ENCODE measurements at places on chromosomes 2 and 18.

- DNase-seq: no peak
Observed at GRCh38 chr2:129821445-129821844, 158.0 kb upstream of the RAB6C start.

DNA sequence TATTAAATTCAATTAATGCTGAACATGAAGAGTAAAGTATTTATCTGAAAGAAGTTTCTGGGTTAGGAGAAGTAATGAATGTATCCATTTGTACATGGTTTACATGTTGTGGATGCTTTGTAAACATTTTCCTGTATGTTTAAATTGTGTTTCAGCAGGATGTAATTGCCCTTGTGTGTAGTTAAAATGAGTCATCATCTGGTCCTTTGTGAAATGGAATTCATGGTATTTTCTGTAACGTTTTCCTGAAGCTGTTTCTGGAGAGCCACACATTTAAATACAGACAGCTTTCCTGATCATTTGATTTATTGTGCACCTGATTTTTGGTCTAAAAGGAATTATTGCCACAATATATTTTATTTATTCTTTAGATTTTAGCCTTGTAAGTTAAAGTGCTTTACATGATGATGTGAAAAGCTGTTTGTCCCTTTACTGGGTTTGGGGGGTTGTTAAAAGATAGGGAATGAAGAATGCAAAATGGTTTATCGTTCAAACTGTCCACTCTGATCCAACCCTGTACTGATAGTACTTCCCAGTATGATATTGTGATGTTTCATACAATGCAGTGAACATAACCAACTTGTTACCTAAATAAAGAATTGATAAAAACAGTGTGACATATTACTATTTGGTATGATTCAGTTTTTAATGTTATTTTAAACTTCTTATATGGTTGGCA is 41.7 kb upstream of the SLC3A1 start:
- DNase-seq: peak; percentile 56

DNA sequence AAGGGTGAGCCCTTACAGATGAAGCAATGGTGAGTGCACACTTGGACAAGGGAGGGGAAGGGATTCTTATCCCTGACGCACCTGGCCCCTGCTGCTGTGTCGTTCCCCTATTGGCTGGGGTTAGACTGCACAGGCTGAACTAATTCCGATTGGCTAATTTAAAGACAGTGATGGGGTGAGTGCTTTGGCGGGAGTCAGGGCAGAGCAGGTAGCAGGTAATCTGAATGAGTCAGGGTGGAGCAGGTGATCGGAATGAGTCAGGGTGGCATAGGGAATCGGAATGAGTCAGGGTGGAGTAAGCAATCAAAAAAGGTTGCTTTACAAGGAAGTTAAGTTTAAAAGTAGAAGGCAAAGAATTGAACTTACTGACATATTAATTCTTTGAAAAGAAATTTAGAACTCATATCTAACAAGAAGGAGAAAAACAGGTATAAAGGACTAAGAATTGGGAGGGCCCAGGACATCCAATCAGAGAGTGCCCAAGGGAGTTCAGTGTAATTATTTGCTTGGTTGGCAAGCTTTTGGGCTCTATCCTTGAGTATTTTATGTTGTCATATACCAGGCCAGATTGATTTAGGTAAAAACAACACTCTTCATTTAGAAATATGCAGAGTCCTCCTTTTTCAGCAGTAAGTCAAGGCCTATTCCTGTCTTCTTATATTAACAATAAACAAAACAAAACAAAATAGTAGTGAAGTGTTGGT is 52.3 kb upstream of the RALBP1 start:
- no peak for DNase-seq

GRCh38 chr2:406876-407275 is 119.0 kb upstream of the ALKAL2 start:
- DNase-seq: no peak

GRCh38 chr2:211823886-211824479 is 714.6 kb downstream of the ERBB4 start:
- no peak for DNase-seq

GRCh38 chr18:55452123-55452611 is 135.8 kb downstream of the TCF4 start:
- DNase-seq: peak; percentile 36

- DNase-seq: peak; percentile 34
Observed at GRCh38 chr2:6877402-6878304, at the start of gene RSAD2. RSAD2 (plus strand) TSS chr2:6877777; CDS start chr2:6877801, 24 bp downstream.

- DNase-seq: no peak
Observed at GRCh38 chr2:109636317-109636716, 22.2 kb downstream of the SOWAHC start.

DNA sequence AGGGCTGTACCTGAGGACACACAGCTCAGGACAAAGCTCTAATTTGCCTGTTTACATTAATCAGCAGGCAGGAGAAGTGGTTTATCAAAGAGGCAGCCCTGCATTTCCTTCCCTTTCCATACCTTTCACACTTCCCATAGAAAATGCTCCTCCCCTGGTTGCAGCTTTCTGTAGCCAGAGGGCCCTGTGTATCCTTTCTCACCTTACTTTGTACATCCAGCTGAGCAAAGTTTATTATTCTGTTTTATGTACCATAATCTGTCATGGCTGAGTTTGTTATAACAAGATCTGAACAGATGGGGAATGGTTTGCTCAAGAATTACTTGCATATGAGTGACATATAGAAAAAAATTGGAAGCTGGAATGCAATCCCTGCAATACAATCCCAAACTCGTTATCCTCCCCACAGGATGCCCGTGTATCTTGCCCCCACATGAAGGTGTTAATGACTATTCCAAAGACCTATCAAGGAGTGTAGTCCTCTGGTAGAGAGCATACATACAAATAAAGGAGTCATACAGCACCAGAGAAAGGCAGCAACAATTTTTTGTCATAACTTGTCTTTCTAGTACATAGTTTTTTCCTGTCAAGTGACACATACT is 1025.8 kb upstream of the KLHL29 start:
- no peak for DNase-seq

DNA sequence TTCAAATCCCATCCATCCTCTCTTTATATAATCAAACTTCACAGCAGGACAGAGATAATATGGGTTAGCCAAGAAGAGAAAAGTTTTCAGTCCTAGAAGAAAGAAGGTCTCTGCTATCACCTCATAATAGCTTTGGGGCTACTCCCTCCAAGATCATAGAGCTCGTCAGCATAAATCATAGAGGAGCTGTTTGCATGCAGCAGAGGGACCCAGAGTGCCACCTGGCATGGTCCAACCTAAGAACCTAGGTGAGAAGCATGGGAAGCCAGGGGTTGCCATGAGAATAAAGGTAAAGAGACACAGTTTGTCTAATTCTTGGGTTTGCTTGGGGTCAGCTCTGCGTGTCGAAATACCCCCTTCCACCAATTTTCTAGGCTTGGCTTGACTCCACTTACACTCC is 87.1 kb upstream of the CYP1B1 start:
- no peak for DNase-seq

- DNase-seq: peak; percentile 54
Observed at GRCh38 chr2:62464221-62465007, 41.6 kb downstream of the TMEM17 start.

GRCh38 chr2:234163510-234164045 is 113.1 kb downstream of the SPP2 start:
- DNase-seq: no peak

GRCh38 chr18:51437280-51438271 is 240.1 kb upstream of the MEX3C start:
- DNase-seq: no peak

DNA sequence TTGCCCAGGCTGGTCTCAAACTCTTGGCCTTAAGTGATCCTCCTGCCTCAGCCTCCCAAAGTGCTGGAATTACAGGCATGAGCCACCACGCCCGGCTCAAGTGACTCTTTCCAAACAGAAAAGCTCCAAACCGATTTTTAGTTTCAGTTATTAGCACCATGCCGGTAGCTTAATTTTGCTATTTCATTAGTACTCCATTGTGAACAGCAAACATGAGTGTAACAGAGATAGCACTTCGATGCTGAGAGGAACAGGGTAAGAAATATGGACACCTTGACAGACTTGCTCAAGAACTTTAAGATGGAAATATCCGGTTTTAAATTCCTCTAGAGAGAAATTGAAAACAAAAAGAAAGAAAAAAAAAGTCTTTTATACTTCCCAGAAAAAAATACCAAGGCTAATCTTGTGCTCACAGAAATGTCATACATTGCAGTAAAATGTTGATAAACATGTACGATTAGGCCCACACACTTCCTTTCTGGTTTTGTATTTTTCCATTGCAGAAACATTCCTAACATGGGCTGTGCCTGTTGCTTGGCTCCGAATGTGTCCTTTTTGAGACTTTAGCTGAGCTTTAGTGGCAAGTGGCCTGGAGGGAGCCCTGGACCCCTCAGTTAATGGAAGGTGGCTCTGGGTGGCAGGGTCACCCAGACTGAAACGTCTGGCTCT is 18.3 kb downstream of the FHL2 start:
- DNase-seq: no peak

GRCh38 chr2:219028141-219028540 is 13.2 kb downstream of the CFAP65 start:
- DNase-seq: no peak

GRCh38 chr18:21167641-21168377 is 56.2 kb upstream of the ROCK1 start:
- DNase-seq: no peak

- no peak for DNase-seq
Observed at GRCh38 chr18:22499421-22499820, 81.7 kb upstream of the CTAGE1 start.

DNA sequence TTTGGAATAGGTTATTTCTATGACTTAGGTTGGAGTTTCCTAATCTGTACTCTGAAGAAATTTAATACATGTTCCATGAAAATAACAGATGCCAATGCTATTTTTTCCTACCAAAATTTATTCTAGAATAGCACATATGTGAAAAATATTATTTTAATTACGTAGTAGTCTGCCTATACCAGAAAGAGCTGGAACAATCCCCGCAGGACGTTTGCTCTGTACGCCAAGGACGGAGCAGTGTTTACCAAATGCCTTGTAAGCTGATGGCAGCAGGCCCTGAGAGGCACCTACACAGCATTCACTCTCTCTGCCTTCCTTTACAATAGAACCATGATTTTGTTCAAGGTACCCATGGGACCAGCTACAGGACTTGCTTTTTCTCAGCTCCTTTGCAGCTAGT is 16.8 kb upstream of the SLC1A4 start:
- DNase-seq: no peak

GRCh38 chr2:25286025-25286400 is 55.7 kb downstream of the DNMT3A start:
- no peak for DNase-seq

GRCh38 chr18:64539847-64540246 is 391.0 kb upstream of the LINC00305 start:
- DNase-seq: no peak

DNA sequence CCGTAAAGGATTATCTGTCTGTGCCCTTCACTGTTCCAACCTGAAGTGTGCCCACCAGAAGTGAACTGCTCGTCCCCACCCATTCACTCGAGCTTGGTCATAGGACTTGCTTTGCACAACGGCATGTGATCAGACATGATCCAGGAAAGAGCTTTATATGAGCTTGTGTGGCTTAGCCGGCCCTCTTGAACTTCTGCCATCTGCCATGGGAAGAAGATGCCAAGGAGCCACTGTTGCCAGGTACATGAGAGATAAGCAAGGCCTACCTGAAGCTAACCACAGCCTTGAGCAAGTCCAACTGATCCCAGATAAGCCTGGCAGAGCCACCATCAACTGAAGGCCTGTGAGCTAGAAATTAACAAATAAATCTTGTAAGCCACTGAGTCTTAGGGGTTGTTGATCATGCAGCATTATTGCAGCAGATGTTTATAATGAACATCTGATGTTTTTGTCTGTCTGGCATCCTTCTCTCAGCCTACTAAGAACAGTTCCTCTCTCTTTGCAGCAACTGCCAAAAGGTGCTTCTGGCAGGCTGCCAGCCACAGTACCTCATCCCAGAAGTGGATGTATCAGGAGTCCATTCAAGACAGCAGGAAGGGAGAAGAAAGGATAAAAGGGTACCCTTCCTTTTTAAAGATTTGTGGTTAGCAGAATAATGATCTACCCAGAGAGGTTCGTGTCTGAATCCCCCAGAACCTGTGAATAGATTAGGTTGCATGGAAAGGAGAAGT is 16.8 kb downstream of the DBI start:
- DNase-seq: no peak

DNA sequence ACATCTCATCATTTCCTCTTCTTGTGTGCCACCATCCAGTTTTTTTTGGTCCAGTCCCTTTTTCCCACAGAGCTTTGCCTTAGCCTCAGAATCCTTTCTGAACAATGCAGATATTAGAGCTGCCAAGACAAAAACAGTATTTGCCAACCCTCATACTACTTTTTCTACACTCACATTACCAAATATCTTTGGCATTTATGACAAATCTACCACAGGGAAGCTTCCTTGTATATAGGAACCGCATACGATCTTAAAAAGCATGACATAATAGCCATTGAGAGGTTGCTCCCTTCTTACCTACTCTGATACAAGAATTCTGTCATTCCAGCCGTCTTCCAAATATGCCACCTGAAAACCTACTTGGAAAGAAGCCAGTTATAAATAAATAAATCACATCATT is 9.4 kb downstream of the ZNF24 start:
- DNase-seq: peak; percentile 9

DNA sequence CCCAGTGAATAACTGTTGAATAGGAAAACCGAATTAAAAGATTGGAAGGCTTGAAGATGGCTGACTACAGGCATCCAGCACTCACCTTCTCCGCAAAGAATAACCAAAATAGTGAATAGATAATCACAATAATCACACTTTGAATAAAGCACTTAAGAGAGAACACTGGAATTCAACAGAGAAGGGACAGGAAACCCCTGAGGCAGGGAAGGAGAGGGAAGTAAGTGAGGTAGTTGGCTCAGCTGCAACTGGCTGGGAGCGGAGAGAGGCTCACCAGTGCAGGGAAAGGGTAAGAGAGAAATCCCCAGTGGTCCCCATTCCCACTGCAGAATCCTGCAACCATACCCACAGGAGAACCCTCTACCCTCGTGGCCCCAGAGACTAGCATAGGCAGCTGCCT is 246.6 kb upstream of the NCKAP5 start:
- no peak for DNase-seq

- DNase-seq: no peak
Observed at GRCh38 chr2:105802587-105802986, 57.9 kb downstream of the NCK2 start.

GRCh38 chr18:50937183-50937582 is 30.7 kb upstream of the ELAC1 start:
- no peak for DNase-seq

DNA sequence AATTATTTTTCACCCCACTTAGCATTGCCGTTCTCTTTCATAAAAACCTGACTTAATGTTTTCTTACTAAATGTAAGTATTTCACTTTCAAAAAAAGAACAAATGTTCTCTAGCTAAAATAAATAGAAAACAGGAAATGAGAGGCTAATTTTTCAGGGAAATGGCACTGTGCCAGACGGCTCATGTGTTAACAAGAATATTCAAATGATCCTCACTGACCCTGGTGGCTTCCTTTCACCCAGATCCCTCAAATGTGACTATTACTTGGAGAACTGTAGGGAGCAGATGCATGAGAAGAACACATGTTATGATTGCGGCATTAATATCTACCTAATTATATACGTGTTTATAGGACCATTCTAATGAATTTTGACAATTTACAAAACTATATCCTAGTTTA is 827.7 kb downstream of the SOCS6 start:
- DNase-seq: no peak

Measured in fibroblast of lung (primary cell).